ENCODE measurements at places on chromosomes 6 and 20. TPM values are rescaled to one million over a fixed set of nuclear protein-coding genes. Genes with fewer than 3 reads are reported as not detected.

The TFEB gene
- 86.0 TPM for polyA plus RNA-seq

The FABP7 gene
- 0.13 TPM for polyA plus RNA-seq

The KCNQ2 gene
- 5.2 TPM for polyA plus RNA-seq

The ERVFRD-1 gene
- polyA plus RNA-seq = 1.3 TPM

The TMEM217 gene
- 1.5 TPM for polyA plus RNA-seq
